NCI-H2081 treated with DMSO at 0.1 percent for 48 hours (cell line): ENCODE measurements at places on chromosomes 13 and 19.

DNA sequence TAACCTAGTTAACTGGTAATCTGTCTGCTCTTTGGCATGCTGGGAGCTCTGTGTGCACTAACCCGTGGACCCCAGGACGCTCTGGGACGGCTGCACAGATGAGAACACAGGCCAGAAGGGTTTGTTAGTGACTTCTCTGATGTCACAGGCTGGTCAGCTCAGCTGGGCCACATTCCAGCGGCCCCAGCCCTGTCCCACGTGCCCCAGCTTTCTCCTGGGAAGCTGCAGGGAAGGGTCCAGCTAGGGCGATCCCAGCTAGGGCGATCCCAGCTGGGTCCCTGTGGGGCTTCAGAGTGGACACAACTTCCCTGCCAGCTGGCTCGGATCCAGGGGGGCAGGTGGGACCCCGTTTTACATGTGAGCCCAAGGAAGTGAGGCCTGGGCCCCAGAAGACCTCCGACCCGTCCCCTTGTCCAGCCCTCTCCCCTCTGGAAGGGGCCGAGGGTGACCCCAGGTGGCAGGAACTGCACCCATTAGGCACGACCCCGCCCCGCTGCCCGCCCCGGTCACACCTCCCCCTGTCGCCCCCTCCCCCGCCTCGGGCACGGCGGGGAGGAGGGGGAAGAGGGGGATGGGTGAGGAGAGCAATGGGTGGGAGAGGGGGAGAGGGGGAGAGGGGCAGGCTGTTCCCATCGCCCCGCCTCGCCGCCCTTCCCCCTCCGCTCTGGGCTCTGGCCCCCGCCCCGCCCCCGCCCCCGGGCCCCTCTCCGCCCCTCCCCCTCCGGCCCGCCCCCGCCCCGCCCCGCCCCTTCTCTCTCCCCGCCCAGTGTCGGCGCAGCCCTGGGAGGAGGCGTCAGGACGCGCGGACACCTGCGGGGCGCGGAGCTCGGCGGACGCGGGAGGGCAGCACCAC is 75.2 kb upstream of the MCF2L start:
- DNase-seq, result no peak

- DNase-seq, result no peak
These were observed 331.6 kb downstream of the DLEU7 start for GRCh38 chr13:50511877-50512341.

GRCh38 chr13:99264051-99264450 is 5.9 kb upstream of the GPR18 start:
- no peak for DNase-seq

GRCh38 chr19:41384351-41384750 is 8.0 kb downstream of the TMEM91 start:
- no peak for DNase-seq

GRCh38 chr13:24181991-24182702 is 21.6 kb downstream of the SPATA13 start:
- no peak for DNase-seq

DNA sequence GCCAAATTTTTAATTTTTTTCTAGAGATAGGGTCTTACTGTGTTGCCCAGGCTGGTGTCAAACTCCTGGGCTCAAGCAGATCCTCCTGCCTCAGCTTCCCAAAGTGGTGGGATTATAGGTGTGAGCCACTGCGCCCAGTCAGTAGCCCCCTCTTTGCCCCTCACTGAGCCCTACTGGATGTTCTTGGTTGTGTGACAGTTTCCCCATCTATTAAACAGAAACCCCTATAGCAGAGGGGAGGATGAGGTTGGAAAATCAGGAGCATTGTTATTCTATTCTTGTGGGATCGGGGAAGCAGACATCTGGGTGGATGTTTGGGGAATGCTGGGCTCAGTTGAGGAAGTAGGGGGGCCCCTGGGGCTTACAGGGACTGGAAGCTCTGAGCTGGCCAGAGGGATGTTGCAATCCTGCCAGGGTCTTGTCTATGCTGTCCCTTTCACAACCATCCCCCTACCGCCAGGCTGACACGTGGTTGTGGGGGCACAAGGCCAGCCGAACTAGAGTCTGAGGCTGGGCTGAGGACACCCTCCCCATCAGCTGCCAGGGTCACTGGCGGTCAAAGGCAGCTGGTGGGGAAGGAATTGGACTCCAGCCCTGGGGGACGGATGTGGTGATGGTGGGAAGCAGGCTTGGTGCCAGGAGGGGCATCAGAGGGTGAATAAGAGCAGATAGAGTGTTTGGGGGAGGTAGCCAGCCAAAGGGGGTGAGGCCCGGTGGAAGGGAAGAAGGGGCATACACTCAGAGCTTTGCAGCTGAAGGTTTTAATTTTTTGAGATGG is 10.9 kb downstream of the APOC1 start:
- DNase-seq, result no peak

DNA sequence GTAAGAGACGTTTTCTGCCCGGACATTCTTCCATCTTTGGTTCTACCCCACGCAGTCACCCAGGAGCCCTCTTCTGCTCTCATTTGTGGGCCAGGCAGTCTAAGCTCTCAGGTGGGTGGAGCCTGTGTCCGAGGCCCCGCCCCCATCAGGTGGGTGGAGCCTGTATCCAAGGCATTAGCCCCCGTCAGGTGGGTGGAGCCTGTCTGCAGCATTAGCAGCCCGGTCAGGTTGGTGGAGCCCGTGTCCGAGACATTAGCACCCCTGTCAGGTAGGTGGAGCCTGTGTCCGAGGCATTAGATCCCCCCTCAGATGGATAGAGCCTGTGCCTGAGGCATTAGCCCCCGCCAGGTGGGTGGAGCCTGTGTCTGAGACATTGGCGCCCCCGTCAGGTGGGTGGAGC is 45.5 kb upstream of the C13orf46 start:
- DNase-seq, result no peak

- no peak for DNase-seq
These were observed 11.8 kb downstream of the CCDC97 start for GRCh38 chr19:41321600-41322270.

GRCh38 chr13:37621811-37622361 is 23.3 kb upstream of the POSTN start:
- no peak for DNase-seq

- DNase-seq, result no peak
These were observed at the start of gene A1BG for GRCh38 chr19:58352760-58353671. A1BG (minus strand) TSS chr19:58353492; CDS start chr19:58353437, 55 bp downstream.

DNA sequence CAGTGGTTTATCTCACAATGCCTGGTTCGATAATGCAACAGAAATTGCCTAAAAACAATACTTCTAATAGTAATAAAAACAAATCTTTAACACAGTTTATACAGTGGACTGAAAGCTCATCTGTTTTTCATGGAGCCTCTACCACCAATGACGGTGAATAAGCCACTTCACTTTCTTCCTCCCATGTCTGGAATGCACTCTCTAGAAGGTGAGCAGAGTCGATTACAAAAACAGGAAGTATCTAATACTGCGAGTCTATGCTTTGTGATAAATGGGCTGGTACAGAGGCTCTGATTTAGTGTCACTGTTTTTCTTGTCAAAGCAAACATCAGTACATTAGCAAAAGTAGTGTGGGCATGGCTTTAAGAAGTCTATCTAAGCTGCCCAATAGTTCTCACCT is 1348.6 kb upstream of the SLC10A2 start:
- DNase-seq, result no peak

DNA sequence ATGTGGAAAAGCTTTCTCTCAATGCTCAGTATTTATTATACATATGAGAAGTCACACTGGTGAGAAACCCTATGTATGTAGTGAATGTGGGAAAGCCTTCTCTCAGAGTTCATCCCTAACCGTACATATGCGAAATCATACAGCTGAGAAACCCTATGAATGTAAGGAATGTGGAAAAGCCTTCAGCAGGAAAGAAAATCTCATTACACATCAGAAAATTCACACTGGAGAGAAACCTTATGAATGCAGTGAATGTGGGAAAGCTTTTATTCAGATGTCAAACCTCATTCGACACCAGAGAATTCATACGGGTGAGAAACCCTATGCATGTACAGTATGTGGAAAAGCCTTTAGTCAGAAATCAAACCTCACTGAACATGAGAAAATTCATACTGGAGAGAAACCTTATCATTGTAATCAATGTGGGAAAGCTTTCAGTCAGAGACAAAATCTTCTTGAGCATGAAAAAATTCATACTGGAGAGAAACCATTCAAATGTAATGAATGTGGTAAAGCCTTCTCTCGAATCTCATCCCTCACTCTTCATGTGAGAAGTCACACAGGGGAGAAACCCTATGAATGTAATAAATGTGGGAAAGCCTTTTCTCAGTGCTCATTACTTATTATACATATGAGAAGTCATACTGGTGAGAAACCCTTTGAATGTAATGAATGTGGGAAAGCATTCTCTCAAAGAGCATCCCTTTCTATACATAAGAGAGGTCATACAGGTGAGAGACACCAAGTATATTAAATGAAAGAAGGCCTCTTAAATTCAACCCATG is 34.4 kb downstream of the ZNF568 start:
- DNase-seq, result no peak
